Right lung (tissue), 10 donors: ENCODE measurements at places on chromosomes 11 and 22. TPM values are rescaled to one million over a fixed set of nuclear protein-coding genes. Genes with fewer than 3 reads are reported as not detected.
A peak's percentile ranks its signal among the peaks of the same experiment; 100 is the strongest.

DNA sequence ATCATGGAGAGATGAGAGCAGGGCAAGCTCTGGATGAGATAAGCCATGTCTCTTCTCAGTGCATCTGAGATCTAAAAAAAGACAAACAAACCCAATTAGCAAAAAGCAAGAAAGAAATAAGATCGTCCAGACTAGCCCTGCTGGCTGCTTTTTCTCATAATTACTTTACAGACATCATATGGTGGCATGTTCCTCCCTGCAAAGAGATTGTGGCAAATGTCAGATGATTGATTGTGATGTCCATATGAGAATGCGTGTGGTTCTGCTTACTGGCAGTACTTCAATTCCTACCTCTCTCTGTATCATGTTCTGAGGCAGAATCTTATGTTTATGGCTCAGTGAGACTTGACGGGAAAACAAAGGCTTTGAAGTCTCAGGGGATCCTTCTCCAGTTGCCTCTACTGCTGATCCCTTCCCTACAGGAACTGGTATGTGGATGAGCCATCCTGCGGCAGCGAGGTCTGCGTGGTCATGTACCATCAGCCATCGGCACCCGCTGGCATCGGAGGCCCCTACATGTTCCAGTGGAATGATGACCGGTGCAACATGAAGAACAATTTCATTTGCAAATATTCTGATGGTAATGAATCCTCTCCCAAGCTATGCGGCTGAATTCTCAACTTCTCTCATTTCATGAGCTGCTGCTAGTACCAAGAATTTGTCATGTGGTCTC, 8.8 kb downstream of the LAYN start:
- no peak for DNase-seq

GRCh38 chr11:47104261-47104950, 72.3 kb downstream of the ARFGAP2 start:
- DNase-seq: no peak

- DNase-seq: no peak
Measured at GRCh38 chr11:79346021-79346420, 94.8 kb downstream of the TENM4 start.

DNA sequence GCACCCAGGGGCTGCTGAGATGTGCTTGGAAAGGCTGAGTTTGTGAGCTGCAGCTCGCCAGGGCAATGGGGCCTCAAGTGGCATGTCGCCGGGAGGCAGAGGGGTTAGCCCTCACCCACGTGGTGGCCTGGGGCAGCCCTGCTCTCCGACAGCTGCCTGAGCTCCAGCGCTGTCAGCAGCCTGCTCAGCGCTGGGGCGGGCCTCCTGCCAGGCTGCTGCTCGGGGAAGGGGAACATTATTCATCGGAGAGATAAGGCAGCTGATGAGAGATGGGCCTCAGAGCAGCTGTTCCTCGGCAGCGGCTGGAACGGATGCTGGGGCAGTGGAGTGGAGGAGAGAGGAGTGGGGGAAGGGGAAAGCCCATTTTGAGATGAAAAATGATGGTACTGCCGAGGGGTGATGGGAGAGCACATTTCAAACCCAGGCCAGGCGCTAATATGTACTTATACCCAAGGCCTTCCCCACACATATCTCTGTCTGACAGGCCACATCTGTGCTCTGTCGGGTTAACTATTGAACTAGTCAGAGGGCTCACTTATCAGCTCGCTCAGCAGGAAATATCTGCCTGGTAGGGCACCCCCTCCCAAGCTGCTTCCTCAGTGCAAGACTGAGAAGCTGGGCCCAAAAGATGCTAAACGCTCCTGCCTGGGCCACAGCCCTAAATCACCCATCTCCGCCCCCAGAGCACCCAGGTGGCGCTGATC, 79.5 kb downstream of the TIMP3 start:
- peak; percentile 92 for DNase-seq

- no peak for DNase-seq
Measured at GRCh38 chr11:135006800-135007199, 594.8 kb upstream of the B3GAT1 start.

DNA sequence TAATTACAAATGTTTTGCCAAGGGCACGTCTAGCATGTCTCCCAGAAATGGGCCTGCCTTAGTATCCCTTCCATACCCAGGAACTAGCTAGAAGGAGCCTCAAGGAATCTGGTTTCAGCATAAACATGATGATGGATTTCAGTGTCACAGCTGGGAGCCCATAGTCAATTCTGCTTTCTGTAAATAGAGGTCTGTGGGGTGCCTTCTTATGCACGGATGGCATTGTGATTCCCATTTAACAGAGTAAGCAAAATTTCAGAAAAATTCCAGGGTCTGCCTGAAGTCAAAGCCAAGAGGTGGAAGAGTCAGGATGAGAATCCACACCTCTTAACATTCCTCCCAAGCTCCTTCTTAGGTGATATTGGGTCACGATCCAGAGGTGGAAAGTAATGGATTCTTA, 12.1 kb downstream of the DUSP18 start:
- DNase-seq: no peak

GRCh38 chr11:37929100-37929653, 1331.1 kb upstream of the RAG2 start:
- DNase-seq: no peak

DNA sequence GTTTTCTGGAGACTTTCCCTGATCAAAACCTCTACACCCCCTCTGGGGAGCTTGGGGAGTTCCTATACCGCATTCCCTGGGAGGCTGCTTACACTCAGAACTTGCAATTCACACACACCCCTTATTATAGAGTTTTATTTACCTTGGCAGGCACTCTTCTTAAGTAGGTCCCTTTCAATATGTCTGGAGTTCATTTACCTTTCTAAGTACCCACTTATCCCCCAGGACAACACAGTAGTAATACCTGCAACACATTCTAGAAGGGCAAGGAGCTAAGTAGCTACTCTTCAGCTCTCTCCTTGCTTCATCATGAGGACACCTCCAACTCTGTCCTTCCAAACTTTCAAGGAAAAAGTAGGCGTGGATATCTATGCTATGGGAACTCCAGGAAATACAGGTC, 127.8 kb upstream of the ANO3 start:
- peak; percentile 50 for DNase-seq

DNA sequence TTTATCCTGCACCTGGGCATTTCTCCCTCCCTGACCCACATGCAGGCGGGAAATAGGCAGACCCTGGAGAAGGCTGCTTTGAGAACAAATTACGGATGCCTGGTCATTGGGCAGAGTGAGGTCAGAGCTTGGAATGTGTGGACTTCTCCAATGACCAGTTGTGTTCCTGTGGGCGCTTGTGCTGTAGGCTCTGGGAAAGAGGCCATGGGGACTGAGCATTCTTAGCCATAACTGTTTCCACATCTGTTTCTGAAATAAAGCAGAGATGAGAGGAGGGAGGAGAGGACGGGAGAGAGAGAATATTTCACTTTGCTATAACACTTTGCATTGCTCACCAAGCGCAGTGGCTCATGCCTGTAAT, 11.2 kb upstream of the TMEM184B start:
- DNase-seq: no peak

- no peak for DNase-seq
Measured at GRCh38 chr22:22198751-22199150, 45.8 kb upstream of the VPREB1 start.

DNA sequence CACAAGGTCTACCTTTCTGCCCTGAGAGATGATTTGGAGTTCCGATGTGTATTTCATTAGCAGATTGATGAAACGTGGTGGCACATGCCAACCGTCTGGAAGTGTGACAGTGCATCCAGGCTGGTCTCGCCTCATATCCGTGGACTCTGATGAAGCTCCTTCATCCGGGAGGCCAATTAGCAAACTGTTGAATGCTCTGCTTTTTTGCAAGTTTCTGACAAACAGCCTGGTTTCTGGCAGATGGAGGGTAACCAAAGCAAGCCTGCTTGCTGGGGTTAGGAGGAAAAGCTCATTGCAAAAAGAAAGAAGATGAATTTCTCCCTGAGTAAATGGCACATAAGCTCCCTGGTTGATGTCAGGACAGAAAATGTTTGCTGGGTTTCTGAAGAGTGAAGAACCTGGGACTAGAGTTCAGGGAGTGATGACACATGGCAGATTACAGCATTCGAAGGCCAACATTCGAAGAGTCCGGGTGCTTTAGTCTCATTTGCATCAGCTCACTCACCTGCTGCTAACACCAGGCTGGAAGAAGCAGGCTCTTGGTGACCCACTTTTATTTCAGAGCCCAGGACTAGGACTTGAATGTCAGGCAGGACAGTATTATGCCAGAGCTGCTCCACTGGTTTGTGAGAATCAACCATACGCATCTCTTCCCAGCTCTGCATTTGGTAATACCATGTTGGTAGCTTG, 135.9 kb upstream of the TTC12 start:
- no peak for DNase-seq

DNA sequence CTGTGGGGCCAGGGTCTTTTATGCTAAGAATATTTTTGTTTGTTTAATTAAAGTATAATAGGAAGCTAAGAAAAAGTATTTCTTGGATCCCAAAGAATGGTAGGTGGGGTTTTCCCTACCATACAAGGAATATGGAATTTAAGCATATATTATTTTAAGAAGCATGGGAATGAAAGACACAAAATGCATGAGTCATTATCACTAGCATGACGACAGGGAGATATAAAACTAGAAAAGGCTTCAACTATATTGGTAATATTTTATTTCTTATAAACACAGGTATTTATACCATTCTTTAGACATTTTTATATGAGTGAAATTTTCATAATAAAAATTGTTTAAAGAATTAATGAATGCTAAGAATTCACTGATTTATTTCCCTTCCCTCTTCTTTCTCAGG, 39.3 kb upstream of the SOX6 start:
- no peak for DNase-seq

DNA sequence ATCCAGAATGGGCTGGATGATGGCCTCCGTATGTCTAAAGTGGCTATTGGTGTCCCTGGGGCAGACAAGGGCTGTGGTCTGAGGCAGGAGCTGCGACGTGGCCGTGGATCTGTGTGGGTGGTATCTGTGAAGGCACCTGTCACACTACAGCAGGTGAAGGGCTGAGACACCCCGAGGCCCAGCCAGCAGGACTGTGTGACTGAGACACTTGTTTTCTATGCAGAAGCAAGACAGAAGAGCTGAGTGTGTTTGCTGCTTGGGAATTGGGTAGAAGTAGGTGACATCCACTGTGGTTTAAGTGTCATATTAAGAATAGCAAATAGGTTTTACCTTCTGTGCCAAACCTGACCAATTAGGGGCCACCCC, 35.0 kb downstream of the AMPD3 start:
- DNase-seq: no peak

- DNase-seq: no peak
Measured at GRCh38 chr11:103700622-103701021, 335.8 kb upstream of the DDI1 start.

DNA sequence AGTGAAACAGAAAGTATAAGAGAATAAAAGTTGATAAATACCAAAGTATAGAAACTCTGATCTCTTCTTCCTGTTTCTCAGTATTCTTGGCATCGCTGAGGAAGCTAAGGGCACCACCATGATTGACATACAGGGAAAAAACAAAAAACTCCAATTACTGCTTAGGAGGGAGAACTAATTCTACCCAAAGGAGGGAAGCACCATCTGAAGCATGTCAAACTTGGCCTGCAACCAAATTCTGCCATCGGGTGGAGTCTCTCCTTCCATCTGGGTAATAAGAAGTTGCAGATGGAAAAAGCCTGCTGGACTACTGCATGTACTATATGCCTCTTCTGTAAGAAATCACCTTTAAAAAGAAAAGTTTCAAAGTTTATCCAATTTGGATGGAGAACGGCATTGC, 30.5 kb upstream of the PPP2R1B start:
- DNase-seq: no peak

Gene PMM1
- polyA plus RNA-seq: 42.0 TPM

Gene CHCHD10
- polyA plus RNA-seq: 20.8 TPM

Gene SCN4B
- 7.3 TPM for polyA plus RNA-seq

Gene OR5B21
- not detected for polyA plus RNA-seq

Gene ACR
- polyA plus RNA-seq: 0.40 TPM
